ENCODE measurements at places on chromosomes 6 and 20.

DNA sequence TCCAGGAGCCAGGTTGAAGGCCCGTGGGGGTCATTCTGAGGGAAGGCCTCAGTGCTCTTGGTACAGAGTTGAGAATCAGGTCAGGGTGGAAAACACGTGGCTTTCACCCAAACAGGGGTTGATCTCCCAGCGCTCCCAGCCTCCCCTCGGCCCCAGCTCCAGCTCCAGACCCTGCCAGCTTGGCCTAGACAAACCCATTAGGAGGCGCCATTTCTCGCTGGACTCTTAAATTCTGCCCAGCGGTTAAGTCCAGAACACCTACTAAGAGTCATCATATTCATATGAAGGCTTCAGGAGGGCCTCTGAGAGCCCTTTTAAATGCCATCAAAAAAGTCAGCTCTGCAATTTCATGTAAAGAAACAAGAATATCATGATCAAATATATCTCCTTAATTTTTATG lies 158.0 kb upstream of the RIN2 start:
- H3K4me1 ChIP-seq = no peaks in the 10 kb centered on the region
- DNase-seq = no peak
- H3K36me3 ChIP-seq = no peaks in the 10 kb centered on the region
- H3K27ac ChIP-seq = no peak overlapping the region

DNA sequence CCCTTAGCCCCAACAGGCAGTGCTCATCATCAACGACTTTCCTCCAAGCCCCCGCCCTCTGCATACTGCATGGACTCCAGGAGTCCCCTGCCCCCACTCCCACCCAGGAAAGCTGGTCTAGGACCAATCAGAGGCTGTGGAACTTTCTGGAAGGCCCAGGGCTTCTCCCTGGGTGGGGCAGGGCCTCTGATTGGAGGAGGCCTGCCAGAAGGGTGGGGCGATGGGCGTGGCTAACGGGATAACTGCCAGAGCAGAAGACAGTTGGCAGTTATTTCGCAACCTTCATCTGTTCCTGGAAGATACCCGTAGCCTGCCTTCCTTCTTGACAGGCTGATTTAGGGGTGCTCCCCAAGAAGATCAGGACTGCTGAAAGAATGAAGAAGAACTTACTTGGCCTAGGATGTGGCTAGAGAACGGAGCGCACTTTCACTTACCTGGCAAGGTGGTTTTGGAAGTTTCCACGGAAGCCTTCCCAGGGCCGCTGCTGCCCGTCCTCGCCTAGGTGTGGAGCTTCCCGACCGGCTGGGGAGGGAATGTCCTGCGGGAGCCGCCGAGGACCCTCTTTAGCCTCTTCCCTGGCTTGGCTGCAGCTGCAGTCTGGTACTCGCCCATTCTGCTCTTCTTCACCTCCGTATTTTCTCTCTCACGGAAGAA lies 209.0 kb downstream of the LRFN2 start:
- no peaks in the 10 kb centered on the region for H3K4me1 ChIP-seq
- H3K27ac ChIP-seq = no peak overlapping the region
- no peak for DNase-seq
- H3K4me3 ChIP-seq = no peak overlapping the region

DNA sequence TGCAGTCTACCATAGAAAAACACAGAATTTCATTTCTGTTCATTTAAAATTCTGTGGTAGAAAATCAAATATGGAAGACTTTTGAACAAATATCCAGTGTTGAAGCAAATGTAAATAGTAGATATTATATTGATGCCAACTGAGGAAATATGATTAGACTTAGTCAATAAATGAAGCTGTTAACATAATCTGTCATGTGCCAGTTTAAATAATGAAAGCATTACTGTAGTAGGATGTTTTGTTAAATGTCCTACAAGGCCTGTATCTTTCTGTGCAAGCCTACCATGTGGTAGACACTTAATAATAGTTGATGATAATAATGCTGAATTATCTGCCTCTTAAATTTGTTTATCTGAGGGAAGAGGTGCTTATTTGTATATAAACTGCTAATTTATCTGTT lies 55.9 kb downstream of the CBFA2T2 start:
- no peak overlapping the region for H3K4me3 ChIP-seq
- DNase-seq = no peak
- no peak overlapping the region for H3K27ac ChIP-seq
- no peaks in the 10 kb centered on the region for H3K27me3 ChIP-seq

GRCh38 chr6:78465059-78465634 lies 402.2 kb upstream of the IRAK1BP1 start:
- H3K4me1 ChIP-seq = no peaks in the 10 kb centered on the region
- H3K27ac ChIP-seq = no peak overlapping the region
- no peak overlapping the region for H3K4me3 ChIP-seq
- H3K36me3 ChIP-seq = no peaks in the 10 kb centered on the region
- no peaks in the 10 kb centered on the region for H3K27me3 ChIP-seq
- DNase-seq = no peak

GRCh38 chr6:148183776-148184175 lies 158.9 kb upstream of the SASH1 start:
- H3K27ac ChIP-seq = no peak overlapping the region
- H3K27me3 ChIP-seq = peaks cover 43% of the 10 kb centered on the region
- H3K4me1 ChIP-seq = no peaks in the 10 kb centered on the region
- no peak overlapping the region for H3K4me3 ChIP-seq
- no peaks in the 10 kb centered on the region for H3K36me3 ChIP-seq

DNA sequence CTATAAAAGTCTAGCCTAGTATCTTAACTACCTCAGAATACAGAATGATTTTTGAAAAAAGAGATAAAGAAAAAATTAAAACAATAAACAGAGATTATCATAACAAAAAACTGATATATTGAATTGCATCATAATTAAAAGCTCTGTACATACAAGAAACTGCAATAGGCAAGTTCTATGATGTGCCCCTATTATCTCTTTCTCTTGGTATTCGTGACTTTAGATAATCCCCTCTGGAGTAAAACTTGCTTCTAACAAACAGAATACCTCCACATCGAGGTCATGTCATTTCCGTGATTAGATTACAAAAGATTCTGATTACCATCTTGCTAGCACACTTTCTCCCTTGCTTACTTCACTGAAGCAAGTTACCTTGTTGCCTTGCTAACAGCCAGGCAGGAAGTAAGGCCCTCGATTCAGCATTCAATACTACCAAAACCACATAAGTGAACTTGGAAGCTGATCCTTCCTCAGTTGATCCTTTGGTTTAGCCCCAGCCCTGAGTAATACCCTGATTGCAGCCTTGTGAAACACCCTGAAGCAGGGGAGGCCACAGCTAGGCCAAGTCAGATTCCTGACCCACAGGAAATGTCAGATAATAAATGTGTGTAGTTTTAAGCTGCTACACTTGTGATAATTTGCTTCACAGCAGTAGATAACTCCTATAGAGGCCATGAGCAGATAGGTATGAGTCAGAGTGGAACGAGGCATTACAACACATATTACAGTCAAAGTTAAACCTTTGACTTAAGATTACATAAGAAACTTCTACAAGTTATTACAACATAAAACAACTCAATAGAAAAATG lies 53.7 kb upstream of the TMX4 start:
- no peaks in the 10 kb centered on the region for H3K36me3 ChIP-seq
- no peaks in the 10 kb centered on the region for H3K27me3 ChIP-seq
- H3K27ac ChIP-seq = peak overlapping the region; percentile 56
- H3K4me3 ChIP-seq = peak overlapping the region; percentile 23
- DNase-seq = no peak

GRCh38 chr20:37481610-37482009 lies 39.4 kb upstream of the NNAT start:
- H3K27me3 ChIP-seq = peaks cover 25% of the 10 kb centered on the region
- H3K4me1 ChIP-seq = no peaks in the 10 kb centered on the region
- H3K36me3 ChIP-seq = no peaks in the 10 kb centered on the region
- H3K27ac ChIP-seq = no peak overlapping the region
- no peak overlapping the region for H3K4me3 ChIP-seq
- no peak for DNase-seq

DNA sequence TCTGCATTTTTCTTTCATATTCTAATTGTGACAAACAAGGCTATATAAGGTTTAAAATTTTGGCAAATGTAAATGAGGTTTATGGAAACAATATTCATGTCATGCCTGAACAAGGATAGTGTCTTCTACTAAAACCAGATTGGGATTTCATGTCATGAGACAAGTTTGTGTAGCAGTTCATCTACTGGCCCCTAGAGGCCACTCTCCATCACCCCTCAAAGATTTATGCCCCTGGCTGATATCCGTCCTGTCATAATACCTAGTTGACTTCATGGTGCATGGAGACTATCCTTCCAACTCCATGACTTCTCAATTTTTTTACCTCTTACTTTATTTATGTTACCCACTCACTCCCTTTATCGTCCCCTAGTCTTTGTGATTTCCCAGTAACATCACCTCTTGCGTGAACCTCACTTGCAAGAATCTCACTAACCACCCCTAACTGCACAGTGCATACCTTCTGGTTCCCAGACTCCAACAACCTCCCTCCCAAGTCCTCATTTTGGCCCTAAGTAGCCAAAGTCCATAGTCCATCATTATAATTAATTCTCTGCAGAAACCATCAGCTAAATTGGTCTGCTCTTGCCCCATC lies 179.8 kb downstream of the TASP1 start:
- H3K27ac ChIP-seq = no peak overlapping the region
- DNase-seq = peak; percentile 6
- no peaks in the 10 kb centered on the region for H3K36me3 ChIP-seq
- no peaks in the 10 kb centered on the region for H3K27me3 ChIP-seq

- peaks cover 2% of the 10 kb centered on the region for H3K36me3 ChIP-seq
- H3K27me3 ChIP-seq = no peaks in the 10 kb centered on the region
- H3K4me3 ChIP-seq = peak overlapping the region; percentile 92
These were observed 586 bp upstream of the NQO2 start for GRCh38 chr6:2998998-2999617.

- no peak overlapping the region for H3K27ac ChIP-seq
- no peak overlapping the region for H3K4me3 ChIP-seq
- no peaks in the 10 kb centered on the region for H3K36me3 ChIP-seq
- no peak for DNase-seq
- H3K4me1 ChIP-seq = no peaks in the 10 kb centered on the region
These were observed 124.4 kb upstream of the FOXQ1 start for GRCh38 chr6:1187293-1188131.

Data from activated T-cell treated with anti-CD3 and anti-CD28 coated beads, Interleukin-2, amount 50 U/mL, for 72 hours (primary cell).